Esophagus mucosa (tissue), 1 donor: ENCODE measurements at places on chromosomes 1 and 21. TPM values are rescaled to one million over a fixed set of nuclear protein-coding genes. Genes with fewer than 3 reads are reported as not detected.

NTRK1 gene
- total RNA-seq, result 0.16 TPM

GRCh38 chr1:29055160-29055559, 68.5 kb downstream of the TMEM200B start:
- ATAC-seq, result no peak

GOLT1A gene
- total RNA-seq, result not detected

HSPG2 gene
- total RNA-seq, result 91.0 TPM

GRCh38 chr1:37143800-37144199, 109.5 kb upstream of the GRIK3 start:
- no peak for ATAC-seq

- ATAC-seq, result no peak
Observed at GRCh38 chr1:82319546-82319945, 518.8 kb downstream of the ADGRL2 start.
